T-helper 22 cell (primary cell): ENCODE measurements at places on chromosomes 11 and 22.

- DNase-seq = no peak
These were observed 94.8 kb upstream of the TBCEL start for GRCh38 chr11:120929090-120929489.

- DNase-seq = no peak
These were observed 363.0 kb downstream of the CNTN5 start for GRCh38 chr11:99383648-99384245.

DNA sequence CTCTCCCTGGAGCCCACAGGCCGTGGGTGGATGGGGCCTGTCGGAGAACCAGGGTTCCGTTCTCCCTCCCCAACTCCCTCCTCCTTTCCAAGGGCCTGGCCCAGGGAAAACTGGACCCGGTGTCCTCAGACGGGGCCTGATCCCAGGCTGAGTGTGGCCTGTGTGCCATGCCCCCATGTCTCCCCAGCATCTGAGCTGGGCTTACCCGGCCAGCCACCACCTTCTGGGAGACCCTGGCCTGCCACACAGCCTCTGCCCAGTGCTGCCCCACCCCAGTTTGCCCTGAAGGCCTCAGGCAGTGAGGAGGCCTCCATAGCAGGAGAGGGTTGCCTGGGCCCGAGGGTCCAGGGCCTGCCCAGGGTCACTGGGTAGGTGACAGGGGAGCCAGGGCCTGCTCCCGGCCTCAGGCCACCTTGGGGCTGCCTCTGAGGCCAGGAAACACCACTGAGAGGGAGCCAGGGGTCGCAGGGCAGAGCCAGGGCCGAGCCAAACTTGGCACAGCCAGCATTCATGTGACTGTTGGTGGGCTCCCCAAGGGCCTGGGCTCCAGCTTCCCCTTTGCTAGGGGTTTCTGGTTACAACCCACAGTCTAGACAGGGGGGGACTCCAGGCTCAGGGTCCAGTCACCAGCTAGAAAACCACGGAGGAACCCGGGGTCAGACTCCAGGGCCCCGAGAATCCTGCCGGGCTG, 590 bp upstream of the IFITM10 start:
- no peak for DNase-seq

DNA sequence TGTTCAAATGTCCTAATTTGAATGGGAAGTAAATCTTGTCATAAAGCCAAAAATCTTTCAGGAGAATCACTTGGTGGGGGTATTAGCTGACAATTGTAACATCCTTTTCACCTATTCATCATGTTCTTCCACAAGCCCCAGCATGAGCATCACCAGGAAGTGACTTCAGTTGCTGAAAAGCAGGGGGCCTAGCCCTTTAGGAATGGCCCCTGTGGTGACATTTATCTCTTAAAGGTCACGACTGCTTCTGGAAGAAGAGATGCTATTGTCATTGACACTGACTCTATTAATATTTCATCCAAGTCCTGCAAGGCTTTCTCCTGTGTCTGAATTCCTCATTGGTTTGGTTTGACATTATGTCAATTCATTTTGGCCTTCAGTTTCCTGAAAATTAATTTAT, 92.6 kb downstream of the OR5AK2 start:
- no peak for DNase-seq

GRCh38 chr11:78239781-78240180, 51.1 kb downstream of the USP35 start:
- no peak for DNase-seq

DNA sequence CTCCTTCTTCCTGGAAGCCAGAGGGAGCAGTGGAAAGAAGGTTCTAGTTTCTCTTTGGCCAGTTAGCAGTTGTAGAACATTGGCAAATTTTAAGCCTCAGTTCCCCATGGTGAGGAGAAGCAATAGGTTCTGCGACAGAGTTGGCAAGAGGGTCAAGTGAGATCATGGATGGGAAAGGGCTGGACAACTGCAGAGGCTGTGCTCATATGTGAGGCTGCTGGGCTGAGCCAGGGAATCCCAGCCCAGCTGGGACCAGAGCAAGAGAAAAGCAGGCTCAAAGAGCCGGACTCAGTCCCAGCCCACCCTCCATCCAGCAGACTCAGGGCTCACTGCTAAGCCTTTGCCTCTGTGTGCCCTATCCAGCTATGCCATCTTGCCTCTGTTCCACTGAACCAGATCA, 66.8 kb upstream of the MYOD1 start:
- no peak for DNase-seq

GRCh38 chr11:109914809-109915653, 178.2 kb upstream of the ZC3H12C start:
- no peak for DNase-seq

- no peak for DNase-seq
These were observed 9.9 kb upstream of the CUL5 start for GRCh38 chr11:107998761-107999160.

DNA sequence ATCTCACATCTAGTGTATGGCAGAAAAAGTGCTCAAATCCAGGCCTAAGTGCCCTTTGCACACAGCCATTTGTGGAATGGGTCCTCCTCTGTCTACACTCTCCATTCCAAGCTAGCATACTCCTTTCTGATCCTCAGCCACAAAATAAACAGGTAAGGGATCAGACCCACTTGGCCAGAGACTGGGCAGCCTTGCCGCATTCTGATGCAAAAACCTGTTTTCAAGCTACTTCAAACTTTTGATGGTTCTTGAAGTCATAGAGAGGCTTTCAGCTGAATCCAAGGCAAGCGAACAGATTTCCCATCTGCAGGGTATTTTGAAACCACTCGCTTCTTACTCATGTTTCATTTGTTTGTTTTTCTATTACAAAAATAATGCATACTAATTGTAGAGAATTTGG, 136.6 kb upstream of the NAV2 start:
- no peak for DNase-seq

- DNase-seq = no peak
These were observed 115.4 kb downstream of the METTL15 start for GRCh38 chr11:28223577-28223976.

DNA sequence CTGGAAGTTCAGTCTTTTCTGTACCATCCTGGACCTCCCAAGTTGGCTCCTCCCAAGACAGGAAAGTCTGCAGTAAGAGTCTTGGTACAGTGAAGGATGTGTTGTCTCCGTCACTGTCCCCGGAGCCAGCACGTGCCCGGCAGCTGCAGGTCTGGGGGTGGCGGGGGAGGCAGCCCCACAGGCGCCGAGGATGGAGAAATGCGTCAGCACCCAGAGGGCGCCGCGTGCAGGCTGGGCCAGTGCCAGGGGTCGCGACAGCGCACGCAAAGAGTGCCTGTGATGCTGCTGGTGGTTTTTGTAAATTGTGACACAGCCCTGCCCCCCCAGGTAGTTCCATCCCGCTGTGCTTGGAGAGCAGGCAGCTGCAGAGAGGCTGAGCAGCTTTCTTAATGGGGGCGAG, 1200.5 kb downstream of the BRD1 start:
- DNase-seq = no peak

- no peak for DNase-seq
These were observed 48.1 kb upstream of the GRAMD1B start for GRCh38 chr11:123381817-123382554.

GRCh38 chr11:28704801-28705200, 596.6 kb downstream of the METTL15 start:
- DNase-seq = no peak

GRCh38 chr22:23178512-23179254, 1.6 kb upstream of the BCR start:
- DNase-seq = peak; percentile 17

- DNase-seq = no peak
These were observed 475.9 kb downstream of the BRD1 start for GRCh38 chr22:49351761-49352227.
